ENCODE measurements at places on chromosomes 6 and 20.

GRCh38 chr20:15965165-15965564 is 608.1 kb downstream of the KIF16B start:
- DNase-seq, result no peak

DNA sequence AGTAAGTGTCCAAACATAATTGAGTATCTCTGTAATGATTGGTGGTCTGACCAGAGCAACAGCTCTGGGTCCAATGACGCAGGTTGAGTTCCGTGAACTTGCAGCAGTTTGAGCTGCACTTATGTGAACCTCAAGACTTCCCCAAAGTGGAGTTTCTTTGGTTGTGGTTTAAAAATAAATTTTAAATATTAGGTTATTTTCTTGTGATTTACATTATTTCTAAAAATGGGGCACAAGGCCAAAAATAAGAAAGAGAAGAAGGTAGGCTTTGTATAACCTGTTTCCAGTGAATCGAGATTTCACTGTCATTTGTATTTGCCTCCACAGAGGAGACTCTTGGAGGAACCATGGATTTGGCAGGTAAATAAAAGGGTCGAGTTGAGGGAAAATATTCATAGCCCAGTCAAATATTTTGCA is 166.4 kb upstream of the ZNF217 start:
- DNase-seq, result no peak

DNA sequence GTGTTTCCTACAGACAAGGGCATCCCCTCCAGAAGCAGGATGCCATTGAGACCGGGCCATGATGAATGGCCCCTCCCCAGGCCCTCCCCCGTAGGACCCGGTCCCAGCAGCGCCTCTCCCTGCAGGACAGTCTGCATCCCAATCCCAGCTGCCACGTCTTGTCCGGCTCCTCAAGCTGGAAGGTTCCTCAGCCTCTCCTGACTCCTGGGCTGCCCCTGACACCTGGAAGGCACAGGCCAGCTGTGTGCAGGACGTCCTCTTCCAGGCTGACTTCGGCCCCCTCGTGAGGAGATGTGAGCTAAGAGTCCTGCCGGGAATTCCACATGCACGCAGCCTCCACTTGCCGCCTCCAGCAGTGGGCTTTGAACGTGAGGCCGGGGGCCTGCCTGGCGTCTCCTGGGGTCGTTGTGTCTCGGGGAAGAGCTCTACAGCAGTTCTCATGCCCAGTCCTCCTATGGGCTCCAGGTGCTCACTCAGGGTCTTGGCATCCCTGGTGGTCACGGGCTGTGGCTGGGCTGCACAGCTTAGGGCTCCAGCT is 64.4 kb downstream of the TAF4 start:
- DNase-seq, result no peak

- DNase-seq, result no peak
Observed at GRCh38 chr6:113388996-113389395, 468.1 kb upstream of the MARCKS start.

- DNase-seq, result no peak
Observed at GRCh38 chr20:25076731-25077609, 5.0 kb downstream of the VSX1 start.

DNA sequence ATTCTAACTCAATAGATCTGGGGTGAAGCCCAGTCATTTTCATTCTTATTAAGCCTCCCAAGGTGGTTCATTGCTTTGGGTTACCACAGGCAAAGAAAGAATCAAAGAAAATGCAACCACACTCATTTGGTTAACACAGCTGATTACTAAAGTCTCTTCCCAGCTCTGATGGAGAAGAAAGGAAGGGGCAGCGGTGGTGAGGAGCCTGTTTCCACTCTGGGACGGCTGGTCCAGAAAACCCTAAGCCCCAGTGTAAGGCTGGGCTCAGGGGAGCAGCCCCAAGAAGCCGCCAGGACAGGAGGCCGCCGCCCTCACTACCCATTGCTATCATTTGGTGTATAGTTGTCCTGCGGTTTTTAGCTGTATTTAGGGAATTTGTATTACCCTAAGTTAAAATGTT is 226.9 kb downstream of the CD83 start:
- DNase-seq, result no peak
